ENCODE measurements at places on chromosomes 1 and 21.

- no peak for DNase-seq
These were observed 15.1 kb downstream of the POU3F1 start for GRCh38 chr1:38031513-38031866.

GRCh38 chr1:193774536-193775323 is 588.3 kb upstream of the B3GALT2 start:
- DNase-seq, result no peak

DNA sequence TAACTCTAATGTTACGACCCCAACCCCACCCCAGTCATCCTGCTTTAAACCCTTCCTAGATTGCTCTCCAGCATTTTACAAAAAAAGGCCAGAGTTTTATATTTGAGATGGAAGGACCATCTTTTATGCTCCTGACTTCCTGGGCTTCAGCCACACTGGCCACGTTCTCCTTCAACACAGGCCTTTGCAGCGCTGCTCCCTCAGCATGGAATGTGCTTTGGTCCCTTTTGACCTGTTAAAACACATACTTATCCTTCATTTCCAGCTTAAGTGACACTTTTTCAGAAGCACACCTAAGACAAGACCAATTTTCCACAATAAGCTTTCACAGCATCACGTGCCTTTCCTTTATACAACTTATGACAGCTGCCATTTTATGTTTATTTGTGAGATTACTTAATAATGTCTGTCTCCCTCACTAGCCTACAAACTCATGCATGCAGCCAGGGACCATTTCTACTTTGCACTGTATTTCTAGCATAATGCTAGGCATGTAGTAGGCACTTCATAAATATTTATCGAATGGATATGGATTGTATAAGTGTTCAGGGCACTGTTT is 34.5 kb downstream of the LHX9 start:
- no peak for DNase-seq

- no peak for DNase-seq
These were observed 6.2 kb upstream of the YRDC start for GRCh38 chr1:37814252-37814651.

- DNase-seq, result no peak
These were observed 85.7 kb upstream of the CCDC190 start for GRCh38 chr1:162946701-162947100.

GRCh38 chr1:57908147-57908890 is 484.5 kb upstream of the DAB1 start:
- DNase-seq, result no peak

Measured in skeletal muscle cell (primary cell).